Brain pericyte (primary cell): ENCODE measurements at places on chromosomes 12 and 14.

GRCh38 chr14:48914382-48914781 is 671.8 kb downstream of the RPS29 start:
- DNase-seq: no peak

DNA sequence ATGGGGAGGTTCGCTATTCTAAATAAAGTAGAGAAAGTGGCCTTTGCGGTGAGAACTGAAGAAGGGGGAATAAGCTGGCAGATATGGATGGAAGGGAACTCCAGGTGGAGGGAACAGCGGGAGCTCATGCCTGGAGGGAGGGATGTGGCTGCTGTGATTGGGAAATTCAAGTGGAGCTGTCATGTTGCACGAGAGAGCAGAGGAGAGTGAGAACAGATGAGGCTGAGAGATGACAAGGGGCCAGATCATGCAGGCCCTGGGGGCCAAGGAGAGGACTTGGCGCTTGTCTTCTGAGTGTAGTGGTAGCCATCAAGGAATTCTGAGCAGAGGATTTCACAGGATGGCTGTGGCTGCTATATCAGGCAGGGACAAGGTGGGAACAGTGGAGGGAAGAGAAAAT is 35.0 kb downstream of the TGFB3 start:
- no peak for DNase-seq

DNA sequence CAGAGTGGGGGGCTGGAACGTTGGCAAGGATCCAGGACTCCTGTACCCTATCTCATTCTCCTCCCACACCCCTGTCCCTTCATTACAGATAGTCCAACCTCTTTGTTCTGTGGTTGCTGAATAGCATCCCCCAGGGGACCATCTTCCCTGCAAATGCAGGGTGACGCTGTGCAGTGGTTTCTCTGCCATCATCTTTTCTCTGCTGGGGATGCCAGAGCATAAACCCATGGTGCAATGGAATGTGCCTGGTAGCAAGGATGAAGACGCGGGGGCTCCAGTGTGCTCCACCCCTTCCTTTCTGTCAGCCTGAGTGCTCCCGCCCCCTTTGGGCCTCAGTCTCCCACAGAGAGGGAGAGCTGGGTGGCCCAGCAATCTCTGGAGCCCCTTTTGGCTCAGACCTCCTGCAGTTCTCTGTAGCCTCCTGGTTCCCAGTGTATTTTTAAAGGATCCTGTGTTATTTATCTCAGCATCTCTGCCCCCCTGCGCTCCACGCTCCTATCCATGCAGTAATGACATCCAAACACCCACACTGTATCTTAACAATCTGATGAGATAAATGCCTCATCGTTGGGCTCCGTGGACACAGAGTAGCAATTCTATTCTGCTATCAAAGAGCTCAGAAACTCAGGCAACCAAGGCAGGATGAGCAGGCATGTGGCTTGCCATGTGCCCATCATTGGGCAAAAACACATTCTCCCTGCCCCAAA is 212.8 kb downstream of the CACNA1C start:
- no peak for DNase-seq

- DNase-seq: no peak
Measured at GRCh38 chr14:52910572-52910971, 40.3 kb downstream of the FERMT2 start.

DNA sequence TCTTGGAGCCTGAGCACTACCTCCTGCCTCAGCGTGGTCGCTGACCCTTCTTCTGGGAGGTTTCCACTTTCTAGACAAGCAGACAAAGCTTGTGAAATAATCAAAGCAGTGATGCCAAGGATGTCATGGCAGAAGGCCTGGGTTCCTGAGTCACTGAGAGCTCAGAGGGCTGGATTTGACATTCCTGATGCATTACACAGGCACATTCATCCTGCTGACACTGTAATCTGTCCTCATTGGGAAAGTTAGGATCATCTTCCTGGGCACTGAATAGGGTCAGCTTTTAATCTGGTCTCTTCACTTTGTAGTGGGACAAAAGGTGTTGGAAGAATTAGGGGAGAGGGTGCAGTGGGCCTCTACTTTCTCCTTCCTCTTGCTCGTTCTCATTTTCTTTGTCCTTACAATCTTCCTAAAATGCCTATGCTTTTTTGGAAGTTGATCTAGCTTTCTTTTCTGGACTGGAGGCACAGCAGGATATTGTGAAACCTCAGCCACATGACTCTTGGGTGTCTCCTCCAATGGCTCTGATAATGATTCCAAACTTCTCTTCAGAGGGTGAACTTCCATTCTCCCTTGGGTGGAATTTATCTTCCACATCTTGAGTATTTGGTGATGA is 29.6 kb downstream of the EEA1 start:
- DNase-seq: peak; percentile 71

GRCh38 chr12:509500-509899 is 49.8 kb downstream of the B4GALNT3 start:
- no peak for DNase-seq

DNA sequence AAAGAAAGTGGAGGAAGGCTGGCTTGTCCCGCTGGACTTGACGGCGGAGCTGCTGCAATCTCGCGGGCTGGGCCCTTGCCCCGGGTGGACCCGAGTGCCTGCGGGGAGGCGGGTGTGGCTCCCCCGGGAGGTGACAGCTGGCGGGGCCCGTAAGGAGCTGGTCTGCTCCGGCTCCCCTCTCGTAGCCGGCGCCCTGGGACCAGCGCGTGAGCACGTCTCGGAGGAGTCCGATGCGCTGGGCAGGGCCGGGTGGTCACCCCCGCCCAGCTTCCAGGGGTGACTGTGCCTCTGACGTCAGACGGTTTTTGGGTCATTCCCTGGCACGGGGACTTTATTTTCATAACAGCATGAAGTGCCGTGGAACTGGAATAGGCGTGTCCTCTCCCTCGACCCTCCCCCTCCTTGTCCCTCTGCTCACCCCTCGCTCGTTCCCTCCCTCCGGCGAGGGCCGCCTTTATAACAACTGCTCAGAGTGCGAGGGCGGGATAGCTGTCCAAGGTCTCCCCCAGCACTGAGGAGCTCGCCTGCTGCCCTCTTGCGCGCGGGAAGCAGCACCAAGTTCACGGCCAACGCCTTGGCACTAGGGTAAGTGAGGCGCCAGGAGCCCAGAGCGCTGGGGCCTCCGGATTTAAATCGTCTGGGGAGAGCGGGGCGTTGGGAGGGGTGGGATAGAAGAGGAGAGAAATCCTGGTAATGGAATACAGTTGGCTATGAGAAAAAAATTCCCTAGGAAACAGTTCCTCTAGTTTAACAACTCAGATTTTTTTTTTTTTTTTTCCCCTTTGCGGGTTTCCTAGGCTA is at the start of gene GPRC5A:
GPRC5A (plus strand) TSS at position 483 of the 801 bp plus-strand sequence. CDS start 16,688 bp downstream, outside the sequence.
- peak; percentile 93 for DNase-seq

- peak; percentile 97 for DNase-seq
Measured at GRCh38 chr14:92540472-92541048, 27.0 kb downstream of the RIN3 start.

DNA sequence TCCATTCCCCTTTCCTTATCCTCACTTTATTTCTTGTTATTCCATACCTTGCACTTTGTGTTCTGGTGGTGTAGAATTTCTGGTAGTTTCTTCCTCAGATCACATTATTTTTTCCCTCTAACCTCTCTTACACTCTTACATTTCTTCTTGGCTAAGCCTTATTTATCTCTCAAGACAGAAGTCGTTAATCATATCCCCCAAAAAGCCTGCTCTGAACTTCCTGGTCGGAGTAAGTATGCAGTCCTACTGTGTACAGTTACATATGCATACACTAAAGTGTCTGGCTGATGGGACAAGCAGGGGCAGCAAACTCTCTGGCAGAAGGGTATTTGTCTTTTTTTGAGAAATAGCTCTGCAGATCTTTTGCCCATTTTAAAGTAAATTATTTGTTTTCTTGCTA is 33.1 kb upstream of the USP15 start:
- no peak for DNase-seq

DNA sequence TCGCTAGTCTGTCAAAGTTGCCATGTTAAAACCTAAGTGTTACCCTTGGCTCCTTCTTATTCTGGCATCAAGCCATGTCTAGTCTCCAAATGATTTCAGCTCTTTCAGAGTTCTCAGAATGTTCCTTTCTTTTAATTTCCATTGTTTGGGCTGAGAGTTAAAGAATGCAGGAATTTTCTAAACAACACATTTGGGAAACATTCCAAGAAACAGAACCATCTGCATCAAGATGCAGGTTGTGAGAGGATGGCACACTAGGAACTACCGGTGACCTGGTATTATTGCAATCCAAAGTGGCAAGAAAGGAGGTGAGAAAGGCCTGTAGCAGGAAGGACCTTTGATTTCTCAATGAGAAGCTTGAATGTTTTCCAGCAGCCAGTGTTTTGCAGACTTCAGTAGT is 30.1 kb downstream of the SLC35F4 start:
- DNase-seq: no peak
